HCT116 (cell line): ENCODE measurements at places on chromosomes 2 and 18.

DNA sequence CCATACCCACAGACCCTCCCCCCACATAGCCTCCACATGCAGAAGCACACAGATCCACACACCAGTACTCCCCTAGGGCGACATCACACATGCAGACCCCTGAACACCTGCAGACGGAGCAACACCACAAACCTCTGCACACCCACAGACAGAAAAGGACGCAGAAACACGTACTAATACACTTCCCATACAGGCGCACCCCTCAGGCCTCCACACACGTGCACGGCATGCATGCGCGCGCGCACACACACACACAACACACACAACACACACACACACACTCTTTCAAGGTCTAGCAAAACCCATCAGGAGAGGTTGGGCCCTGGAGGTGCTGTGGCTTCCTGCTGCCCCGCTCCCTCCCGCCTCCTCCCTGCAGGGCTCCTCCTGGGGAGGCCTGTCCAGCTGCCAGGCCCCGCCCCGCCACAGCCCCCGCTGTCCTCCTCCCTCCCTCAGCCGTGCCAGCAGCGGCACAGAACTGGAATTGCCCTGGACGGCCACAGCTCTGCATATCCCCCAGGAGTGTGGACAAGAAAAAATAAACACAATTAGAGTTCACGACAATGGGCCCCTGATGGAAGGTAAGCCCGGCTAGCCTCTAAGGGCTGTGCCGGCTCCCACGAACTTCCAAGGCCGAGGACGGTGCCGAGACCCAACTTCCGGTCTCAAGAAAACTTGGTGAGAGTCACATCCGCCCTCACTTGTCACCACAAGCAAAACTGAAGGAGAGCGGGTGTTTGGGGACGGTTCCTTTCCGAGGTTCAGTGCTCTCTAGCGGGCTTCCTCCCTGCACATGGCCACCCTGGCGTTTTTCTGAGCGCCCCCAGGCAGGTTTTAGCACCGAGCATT is 6.8 kb downstream of the ZFP36L2 start:
- DNase-seq, result peak; percentile 75

DNA sequence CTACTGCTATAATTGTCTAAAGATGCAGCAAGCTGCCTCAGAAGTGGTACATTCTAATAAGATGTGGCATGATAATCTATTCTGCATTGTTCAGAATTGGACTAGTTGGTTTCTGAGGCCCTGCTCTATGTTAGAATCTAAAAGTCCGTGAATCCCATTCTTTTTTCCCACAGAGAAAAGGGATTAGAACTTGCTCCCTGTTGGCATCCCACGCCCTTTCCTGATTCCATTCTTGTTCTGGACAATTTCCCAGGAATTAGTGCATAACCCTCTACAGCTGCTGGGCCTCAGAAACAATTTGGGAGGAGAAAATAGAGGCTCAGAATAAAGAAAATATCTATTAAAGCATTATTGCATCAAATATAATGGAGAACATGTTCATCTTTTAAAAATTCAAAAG is 282.7 kb downstream of the NRXN1 start:
- DNase-seq, result no peak

- no peak for DNase-seq
These were observed 68.6 kb downstream of the GALNT3 start for GRCh38 chr2:165725421-165725820.

DNA sequence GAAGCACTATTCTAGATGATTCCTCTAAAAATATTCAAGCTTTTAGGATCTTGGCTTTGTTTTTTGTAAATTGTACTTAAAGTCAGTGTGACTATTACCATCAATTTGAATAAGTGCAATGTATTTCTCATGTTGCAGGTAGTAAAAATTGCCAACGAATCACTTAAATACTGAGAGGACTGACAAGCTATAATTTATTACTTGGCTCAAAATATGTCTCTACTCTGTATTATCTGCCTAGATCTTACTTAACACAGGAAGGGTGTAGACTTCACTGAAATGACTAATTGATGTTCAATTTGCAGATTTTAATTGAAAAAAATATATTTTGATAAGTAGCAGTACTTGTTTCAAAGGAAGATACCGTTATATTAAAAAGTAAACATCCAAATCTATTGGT is 202.3 kb downstream of the SLC8A1 start:
- DNase-seq, result no peak

GRCh38 chr2:226792155-226792881 is 7.3 kb downstream of the IRS1 start:
- no peak for DNase-seq

DNA sequence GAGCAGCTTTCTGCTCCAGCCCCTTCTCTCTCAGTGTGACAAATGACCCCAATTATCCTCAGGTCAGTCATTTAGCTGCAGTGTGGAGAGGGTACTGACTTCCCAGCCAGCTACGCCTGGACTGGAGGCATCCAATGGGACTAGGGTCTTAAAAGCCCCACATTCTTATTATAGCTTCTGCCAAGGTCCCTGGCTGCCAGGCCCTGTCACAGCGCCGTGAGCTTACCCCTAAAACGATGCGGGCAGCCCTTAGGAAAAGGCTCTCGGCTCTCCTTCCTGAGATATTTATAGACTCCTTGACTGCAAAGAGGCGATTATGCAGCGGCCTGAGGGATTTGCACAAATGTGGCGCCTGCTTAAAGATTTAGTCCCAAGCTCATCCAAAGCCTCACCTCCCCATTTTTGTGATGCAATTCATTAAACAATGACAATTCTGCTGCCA is 69.2 kb upstream of the EDAR start:
- no peak for DNase-seq

DNA sequence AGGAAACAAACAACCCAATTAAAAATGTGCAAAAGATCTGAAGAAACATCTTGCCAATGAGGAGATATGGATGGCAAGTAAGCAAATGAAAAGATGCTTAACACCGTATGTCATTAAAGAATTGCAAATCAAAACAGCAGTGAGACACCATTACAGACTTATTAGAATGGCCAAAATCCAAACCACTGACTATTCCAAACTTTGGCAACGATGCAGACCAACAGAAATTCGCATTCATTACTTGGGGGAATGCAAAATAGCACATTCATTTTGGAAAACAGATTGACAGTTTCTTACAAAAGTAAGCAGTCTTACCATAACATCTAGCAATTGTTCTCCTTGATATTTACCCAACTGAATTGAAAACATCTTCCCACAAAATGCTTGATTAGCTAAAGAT is 1118.7 kb downstream of the SUCLG1 start:
- DNase-seq, result no peak

DNA sequence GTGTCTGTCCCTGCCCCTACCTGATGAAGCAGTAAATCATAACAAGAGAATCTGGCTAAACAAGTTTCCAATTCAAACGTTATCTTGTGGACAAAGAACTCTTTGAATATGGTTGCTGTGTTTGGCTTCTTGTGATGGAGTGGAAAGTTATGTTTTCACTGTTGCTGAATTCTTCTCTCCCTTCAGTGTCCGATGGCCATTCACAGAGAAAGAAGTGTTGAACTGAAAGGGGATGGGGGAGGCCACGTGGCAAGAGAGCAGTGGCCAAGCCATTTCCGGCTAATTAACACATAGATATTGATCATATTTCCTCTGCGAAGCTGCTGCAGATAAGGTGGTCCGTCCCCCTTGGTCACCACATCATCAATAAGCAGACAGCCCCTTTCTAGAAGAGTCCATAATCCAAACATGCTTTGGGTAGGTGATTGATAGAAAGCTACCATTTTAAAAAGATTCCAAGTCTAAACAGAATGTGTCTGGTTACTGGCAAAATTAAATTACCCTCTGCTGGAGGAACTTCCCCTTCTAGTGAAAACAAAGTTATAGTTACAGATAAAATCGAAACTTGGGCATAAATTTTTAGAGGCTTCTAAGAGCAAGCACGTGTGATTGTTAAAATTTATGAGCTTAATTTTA is 36.9 kb upstream of the FZD7 start:
- DNase-seq, result no peak

DNA sequence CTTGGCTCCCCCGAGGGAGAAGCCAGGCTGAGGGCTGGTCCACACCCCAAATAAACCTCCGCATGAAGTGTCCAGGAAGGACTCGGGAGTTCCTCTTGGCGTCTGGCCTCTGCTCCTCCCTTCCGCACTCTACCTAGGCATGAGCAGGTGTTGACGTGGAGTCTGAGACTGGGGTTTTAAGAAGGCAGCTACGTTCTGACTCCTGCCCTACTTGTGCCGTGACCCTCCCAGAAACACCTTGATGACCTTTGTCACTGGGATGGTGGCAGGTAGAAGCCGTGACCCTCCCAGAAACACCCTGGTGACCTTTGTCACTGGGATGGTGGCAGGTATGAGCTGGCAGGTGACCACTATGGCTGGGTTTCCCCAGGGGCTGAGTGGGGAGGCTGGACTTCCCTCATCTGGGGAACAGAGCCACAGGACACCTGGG is 54.8 kb downstream of the HS6ST1 start:
- no peak for DNase-seq

- DNase-seq, result peak; percentile 18
These were observed 106.4 kb upstream of the HNRNPA3 start for GRCh38 chr2:177106212-177106611.

DNA sequence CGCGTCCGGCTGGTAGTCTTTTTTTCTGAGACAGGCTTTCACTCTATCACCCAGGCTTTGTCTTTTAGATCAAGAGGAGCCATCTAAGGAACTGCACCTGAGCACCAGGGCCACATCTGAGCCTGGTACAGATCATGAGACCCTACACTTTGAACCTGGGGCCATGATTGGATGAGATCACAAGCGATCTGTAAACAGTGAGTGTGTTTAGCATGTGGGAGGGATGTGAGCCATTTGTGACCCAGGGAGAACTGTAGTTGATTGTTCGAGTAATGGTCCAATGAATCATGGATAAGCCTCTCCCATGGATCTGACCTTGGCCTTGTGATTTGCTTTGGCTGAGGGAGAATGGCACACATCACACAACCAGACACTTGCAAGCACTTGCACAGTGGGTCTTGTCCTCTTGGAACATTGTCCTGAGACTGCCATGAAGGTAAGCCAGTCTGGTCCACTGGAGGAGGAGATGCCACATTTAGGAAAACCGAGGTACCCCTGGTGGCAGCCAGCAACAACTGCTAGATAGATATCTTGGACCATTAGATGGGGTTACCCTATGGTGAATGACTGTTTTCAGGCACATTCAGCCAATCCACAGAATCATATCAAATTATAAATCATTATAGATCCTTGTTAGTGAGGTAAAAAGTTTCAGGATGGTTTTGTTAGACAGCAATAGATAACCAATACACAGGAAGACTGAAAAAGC is 19.5 kb upstream of the DTNB start:
- no peak for DNase-seq

GRCh38 chr2:50607721-50608120 is 424.2 kb downstream of the NRXN1 start:
- no peak for DNase-seq

DNA sequence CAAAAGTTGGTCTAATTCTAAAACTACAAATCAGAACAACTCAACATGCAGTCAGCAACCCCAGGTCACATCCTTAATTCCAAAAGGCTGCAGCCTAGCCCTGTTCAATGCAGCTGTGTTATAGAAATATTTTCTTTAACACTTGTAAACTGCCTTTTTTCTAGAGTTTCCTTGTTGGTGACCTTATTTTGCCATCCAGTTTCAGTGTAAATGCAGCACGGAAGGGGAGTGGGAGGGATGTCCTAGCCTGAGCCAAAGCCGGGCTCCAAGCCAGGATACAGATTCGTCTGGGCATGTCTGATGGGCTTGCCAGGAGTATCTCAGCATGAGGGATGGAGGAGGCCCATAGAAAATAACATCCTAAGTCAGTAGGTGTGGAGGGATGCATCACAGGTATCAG is 17.7 kb upstream of the SP3 start:
- DNase-seq, result no peak

GRCh38 chr2:203786549-203787351 is 80.3 kb downstream of the CD28 start:
- DNase-seq, result no peak

DNA sequence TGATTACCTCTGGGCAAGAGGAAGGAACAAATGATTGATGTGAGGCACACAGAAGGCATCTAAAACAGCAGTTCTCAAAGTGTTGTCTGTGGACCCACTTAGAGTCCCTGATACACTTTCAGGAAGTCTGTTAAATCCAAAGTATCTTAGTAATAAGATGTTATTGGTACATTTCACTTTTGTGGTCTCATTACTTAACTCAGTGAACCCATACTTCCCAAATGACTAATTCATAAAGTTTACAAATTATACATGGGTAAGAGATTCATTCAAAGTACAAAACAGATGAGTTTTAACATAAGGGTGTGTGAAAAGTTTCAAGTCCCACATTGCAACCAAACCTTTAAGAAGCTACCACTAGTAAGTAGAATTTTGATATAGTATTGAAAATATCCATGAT is 440.5 kb downstream of the NUP35 start:
- no peak for DNase-seq

DNA sequence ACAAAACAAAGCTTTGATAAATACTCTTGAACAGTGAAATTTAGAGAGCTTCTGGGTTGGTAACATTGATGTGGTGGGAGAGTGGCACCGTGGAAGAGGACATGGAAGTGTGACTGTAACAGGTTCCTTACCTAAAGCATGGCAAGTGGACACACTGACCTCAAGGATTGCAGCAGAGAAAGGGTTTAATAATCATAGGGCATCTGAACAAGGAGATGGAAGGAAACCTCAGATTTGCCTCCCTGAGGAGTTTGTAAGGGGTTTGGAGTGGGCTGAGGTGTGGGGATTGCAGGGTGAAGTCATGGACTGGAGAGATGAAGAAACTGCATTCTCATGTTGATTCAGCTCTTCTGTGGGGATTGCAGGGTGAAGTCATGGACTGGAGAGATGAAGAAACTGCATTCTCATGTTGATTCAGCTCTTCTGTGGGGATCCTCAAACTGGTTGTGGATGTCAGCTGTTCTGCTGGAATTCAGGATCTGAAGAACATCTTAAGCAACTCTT is 83.8 kb upstream of the TLK1 start:
- no peak for DNase-seq

- DNase-seq, result no peak
These were observed 237.2 kb downstream of the INSIG2 start for GRCh38 chr2:118325321-118325955.

GRCh38 chr2:175599966-175600831 is 401.9 kb downstream of the LNPK start:
- no peak for DNase-seq

DNA sequence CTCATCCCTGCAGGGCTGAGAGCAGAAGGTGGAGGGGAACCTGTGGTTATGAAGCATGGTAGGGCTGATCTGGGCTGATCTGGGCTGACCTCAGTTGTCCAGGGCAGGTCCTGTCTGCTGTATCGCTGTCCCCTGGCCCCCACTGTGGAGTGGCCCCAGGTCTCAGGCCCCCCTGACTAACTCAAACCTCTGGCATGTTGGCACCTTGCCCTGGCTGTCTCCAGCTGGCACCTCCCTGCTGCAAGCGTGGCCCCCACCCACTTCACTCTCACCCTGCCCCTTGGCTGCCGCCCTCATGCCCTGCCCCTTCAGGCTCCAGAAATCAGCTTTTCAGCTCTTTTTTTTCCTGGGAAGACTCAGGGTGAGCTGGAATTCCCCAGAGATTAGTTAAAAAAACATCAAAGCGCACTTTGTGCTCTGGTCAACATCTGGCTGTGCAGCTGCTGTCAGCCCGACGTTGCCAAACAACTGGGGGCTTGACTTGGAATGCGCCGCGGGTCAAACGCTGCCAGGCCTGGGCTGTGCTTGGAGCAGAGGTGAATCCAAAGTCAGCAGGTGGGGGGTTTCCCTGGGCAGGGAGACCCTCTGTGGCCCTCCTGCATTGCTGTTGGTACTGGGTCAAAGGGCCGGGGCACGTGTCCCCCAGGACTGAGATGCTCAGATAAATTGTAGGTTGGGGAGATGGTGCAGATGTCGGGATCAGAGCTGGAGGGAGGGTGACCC is 173.8 kb upstream of the HDAC4 start:
- DNase-seq, result no peak
